NCI-H1105 treated with DMSO at 0.1 percent for 48 hours (cell line): ENCODE measurements at places on chromosomes 5 and 9.

DNA sequence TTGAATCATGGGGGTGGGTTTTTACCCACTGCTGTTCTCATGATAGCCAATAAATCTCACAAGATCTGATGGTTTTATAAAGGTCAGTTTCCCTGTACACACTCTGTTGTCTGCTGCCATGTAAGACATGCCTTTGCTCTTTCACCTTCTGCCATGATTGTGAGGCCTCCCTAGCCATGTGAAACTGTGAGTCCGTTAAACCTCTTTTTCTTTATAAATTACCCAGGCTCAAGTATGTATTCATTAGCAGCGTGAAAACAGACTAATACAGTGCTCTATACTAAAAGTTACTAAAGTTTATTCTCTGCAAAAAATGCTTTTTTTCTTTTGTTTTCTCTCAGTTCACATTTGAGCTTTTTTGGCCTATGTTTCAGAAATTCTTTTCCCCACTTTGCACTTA lies 33.9 kb upstream of the TLE4 start:
- no peak for DNase-seq

GRCh38 chr5:33195431-33196165 lies 245.2 kb upstream of the TARS1 start:
- no peak for DNase-seq

DNA sequence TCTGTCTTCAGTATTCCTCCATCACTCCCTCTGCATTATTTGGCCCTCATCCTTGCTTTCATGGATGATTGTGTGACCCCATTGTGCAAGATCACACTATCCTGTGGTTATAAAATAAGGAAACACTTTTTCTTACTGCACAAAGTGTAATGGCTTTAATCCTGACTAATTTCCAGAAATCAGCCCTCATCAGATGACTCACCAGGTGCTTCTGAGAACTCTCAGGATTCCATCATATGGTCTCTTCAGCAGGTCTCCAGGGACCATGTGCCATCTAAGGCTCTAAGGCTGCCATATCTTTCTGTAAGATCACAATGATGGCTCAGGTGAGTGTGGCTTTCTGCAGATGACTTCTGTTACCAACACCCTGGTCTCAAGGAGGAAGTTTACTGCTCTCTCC lies 27.3 kb upstream of the FER start:
- no peak for DNase-seq

DNA sequence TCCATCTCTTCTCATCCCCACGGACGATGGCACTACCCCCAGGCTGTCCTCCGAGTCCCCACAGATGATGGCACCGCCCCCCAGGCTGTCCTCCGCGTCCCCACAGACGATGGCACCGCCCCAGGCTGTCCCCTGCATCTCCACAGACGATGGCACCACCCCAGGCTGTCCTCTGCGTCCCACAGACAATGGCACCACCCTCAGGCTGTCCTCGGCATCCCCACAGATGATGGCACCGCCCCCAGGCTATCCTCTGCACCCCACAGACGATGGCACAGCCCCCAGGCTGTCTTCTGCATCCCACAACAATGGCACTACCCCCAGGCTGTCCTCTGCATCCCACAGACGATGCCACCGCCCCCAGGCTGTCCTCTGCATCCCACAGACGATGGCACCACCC lies 57.4 kb upstream of the PTCH1 start:
- no peak for DNase-seq

DNA sequence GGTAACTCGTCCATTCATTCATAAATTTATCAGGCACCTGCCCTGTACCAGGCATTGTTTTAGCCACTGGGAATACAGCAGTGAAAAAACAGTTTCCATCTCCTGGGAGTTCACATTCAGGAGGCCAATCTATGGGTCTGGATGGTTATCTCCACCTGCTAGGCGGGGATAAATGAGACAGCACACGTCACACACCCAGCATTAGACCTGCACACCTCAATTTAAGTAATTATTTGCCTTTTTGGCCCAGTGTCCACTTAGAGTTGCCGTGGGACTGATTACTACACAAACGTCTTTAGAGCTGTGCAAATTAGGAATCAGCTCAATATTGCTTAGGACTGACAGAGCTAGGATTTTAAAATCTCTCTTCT lies 46.1 kb downstream of the STK10 start:
- DNase-seq: no peak

DNA sequence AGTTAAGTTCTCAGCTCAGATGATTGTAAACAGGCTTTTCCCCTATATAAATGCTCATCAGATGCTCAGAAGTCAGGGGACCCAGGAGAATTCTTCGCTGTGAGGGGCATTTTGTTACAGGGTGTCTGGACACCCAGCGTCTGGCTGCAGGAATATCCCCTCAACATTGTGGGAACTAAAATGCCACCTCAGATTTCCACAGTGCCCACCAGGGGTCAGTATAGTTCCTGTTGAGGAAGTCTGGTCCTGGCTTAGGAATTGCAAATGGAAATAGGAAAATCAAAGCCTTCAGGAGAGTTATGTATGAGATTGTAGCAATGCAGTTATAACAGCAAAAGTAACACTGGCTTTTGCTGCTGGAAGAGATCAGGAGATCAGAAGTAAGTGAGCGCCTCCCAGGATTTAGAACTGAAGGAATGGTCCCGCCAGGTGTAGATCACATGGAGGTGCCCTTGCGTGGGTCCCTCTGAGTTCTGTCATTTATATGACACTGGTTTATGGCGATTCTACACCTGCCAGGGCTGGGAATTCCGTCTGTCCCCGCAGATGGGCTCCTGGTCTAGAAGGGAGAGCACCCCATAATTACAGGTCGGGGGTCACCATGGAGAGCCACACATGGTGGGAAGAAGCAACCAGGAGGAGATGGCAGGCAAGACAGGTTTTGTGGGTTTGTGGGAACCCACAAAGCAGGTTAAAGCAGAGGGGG lies 47.1 kb upstream of the CTSL start:
- DNase-seq: peak; percentile 57

DNA sequence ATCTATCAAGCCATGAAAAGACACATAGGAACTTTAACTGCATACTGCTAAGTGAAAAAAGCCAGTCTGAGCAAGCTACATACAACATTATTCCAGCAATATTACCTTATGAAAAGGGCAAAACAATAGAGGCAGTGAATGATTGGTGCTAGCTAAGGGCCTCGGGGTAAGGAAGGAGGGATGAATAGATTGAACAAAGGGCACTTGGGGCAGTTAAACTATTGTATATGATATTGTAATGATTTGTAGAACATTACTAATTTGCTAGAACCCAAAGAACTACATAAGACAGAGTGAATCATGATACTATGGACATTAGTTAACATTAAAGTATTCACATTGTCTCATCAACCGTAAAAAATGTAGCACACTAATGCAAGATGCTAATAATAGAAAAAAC lies 218.3 kb downstream of the FBXO4 start:
- no peak for DNase-seq

GRCh38 chr9:123058834-123059233 lies 25.4 kb downstream of the GPR21 start:
- no peak for DNase-seq

DNA sequence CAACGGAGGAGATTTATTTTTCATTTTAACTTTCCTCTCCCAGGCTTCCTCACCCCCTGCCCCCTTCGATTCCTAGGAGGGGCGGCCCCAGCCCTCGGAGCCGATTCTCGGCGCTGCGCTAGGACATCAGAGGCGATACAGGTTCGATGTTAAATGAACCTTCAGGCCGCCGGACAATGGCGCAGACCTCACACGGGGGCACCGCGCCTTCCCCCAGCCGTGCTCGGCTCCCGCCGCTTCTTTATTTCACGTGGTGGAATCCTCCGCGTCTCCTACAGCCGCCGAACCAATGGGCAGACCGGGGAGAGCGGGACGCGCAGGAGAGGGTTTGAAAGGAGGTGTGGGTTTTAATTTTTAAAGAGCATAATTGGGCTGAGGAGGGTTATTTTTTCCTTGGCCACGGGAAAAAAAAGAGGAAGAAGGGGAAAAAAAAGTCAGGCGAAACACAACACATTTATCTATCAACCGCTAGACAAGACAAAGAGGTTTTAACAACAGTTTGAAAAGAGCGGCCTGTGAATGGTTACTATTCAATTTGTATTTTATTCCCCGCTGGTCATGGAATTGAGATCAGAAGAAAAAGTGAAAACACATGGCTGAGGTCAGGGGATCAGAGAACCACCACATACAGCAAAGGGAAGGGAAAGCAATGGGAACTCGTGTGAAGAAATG lies 126.8 kb downstream of the TMEM174 start:
- no peak for DNase-seq

DNA sequence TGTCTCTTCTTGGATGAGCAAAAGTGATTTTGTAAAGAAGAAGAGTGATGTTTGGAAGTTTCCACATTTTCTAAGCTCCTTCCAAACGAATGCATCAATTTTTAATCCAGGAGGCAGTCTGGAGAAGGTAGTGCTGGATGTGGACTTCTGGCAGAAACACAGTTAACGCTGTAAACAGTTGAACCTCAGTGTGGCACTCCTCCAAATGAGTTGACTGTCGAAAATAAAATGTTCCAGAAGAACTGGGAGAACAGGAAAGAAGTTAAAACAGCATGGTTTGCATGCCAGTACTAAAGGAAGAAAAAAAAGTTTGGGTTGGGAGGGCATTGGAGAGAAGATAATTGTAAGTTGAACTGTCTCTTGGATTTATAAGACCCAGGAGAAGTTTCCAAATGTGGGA lies 6.5 kb downstream of the ZNF462 start:
- no peak for DNase-seq

DNA sequence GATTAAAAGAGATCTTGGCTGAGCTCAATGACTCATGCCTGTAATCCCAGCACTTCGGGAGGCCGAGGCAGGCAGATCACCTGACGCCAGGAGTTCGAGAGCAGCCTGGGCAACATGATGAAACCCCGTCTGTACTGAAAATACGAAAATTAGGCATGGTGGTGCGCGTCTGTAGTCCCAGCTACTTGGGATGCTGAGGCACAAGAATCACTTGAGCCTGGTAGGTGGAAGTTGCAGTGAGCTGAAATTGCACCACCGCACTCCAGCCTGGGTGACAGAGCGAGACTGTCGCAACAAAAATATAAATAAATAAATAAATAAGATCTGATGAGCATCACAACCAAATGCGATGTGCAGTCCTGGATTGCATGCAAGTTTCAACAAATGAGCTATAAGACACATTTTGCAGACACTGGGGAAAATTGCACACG lies 8.7 kb upstream of the ENG start:
- DNase-seq: no peak

- DNase-seq: no peak
These were observed 16.4 kb downstream of the ZSWIM6 start for GRCh38 chr5:61348447-61348846.

GRCh38 chr9:87065981-87066380 lies 118.7 kb upstream of the GAS1 start:
- no peak for DNase-seq

DNA sequence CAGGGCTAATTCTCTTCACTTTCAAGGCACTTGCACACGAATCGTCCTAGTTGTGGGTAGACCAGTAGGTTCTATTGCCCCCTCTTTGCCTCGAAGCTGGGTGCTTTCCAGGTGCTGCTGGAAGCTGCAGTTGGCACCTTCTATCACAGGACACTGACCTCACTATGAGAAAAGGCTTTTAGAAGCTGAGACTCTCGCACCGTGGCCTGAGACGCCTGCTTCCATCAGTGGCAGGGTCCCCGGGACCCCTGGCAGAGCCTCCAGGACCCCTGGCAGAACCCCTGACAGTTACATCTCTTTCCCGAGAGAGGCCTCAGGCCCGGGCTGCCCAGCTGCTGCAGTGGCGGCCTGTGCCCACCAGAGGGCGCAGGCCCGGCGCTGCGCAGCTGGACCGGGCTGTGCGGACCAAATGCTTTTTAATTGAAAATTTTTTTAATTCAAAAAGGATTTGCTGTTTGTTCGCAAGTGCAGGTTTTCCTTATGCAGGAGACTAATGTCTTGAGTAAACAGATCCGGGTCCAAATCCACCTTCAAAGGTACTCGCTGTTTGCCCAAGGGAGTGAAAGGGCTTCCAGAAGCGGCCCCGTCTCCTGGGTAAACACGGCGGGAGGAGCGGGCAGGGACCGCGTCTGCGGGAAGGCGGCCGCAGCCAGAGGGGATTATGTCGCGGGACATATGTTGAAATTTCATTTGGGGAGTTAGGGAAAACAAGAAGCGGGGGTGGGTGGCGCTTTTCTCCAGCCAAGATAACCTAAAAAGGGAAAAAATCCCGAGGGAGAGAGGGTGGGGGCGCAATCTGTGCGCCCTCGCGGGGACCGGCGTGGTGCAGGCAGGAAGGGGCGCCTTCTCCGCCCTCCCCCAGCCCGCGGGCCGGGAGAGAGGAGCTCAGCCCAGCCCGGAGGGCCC lies 114.5 kb upstream of the LMX1B start:
- DNase-seq: peak; percentile 36

- DNase-seq: no peak
These were observed 63.2 kb downstream of the PCA3 start for GRCh38 chr9:76827296-76828080.

DNA sequence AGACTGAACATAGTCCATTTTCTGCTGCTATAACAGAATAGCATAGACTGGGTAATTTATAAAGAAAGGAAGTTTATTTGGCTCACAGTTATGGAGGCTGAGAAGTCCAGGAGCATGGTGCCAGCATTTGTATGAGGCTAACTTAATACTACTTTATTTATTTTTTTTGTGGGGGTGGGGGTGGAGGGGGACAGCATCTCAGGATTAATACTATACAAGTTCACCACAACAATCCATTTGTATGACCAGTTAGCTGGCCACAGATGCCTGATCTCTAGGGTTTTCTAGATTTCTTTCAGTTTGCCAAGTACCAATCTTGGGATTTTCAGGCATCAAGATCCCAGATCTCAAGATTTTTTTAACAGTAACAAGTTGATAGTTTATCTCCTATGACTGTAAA lies 20.3 kb downstream of the ANGPTL2 start:
- no peak for DNase-seq

DNA sequence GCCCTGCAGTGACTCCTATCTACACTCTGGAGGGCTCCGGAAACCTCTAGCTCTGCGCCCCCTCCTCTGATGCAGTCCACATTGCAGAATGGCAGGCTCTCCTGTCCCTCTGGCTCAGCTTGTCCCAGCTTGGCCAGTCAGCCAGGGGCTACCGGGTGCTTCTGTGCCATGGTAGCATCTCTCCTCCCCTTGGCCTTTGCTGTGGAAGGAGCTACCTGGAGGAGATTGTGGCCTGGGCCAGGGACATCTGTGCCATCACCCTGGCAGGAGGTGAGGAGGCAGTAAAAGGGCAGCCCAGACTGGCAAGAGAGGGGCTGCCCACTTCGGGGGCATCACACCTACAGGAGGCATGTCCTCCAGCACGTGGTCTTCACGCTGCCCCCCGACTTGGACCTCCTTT lies 38.1 kb upstream of the FCN1 start:
- DNase-seq: no peak

- DNase-seq: peak; percentile 75
These were observed 151.8 kb upstream of the RAD23B start for GRCh38 chr9:107131108-107131799.

GRCh38 chr5:141713616-141714309 lies 31.7 kb upstream of the ARAP3 start:
- DNase-seq: no peak
